ENCODE measurements at places on chromosomes 3 and 15. TPM values are rescaled to one million over a fixed set of nuclear protein-coding genes. Genes with fewer than 3 reads are reported as not detected.

DNA sequence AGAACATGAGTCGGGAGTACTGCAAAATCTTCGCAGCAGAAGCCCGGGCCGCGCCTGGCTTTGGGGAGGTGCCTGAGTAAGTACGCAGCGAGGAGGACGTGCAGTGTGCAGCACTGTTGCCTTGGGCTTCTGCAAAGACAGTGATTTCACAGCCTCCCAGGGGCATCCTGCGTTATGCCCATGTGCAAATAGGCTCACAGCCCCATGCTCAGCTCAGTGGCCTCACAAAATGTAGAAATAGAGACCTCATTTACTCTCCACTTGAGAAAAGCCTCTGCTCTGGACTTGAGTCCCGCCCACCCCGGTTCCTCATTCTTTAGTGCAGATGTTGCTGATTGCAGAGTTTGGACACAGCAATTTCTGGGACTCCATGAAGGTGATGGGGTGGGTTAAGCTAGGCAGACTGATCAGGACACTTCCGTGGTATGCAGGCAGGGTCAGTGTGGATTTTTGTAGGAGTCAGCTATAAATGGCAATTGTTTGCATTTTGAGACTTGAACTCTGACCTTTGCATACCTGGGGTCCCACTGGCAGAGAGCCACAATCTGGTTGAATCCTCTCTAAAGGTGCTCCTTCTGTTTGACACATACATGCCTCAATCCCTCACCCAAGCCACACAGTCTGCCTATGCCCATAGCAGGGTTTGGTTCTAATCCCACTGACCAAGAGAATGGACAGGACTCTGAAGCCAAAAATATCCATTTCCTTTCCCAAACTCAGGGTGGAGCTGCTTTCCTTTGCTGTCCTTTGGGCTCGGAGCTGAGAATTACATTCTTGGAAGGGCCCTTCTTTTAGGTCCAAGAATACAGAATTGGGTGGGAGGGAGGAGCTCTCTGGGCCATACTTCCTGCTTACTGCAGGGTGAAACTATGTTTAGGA is 20.7 kb upstream of the SLC28A1 start:
- no peak for DNase-seq

- peak; percentile 42 for DNase-seq
Measured at GRCh38 chr3:124272605-124273151, 280.8 kb upstream of the ROPN1 start.

GRCh38 chr15:45184562-45185041 is 3.2 kb downstream of the SHF start:
- DNase-seq, result no peak

DNA sequence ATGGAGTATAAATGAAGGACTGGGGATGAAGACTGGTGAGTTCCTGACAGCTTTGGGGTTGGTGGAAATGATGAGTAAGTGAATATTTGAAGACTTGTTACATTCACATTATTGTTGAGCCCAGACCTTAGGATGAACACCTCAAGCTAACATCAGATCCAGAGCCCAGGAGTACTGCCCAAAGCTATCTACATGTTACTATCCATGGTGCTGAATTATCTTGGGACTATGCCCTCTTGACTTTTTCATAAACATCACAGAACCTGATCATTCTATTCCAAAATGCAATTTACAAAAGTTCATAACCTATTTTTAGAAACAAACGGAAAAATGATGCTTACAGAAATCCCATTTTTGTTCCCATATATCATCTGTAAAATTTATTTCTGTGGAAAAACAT is 613.3 kb downstream of the TUSC7 start:
- DNase-seq, result peak; percentile 4

HDGFL3 gene
- 164 TPM for total RNA-seq

GRCh38 chr3:29384640-29385039 is 103.8 kb downstream of the RBMS3 start:
- peak; percentile 34 for DNase-seq

KLHL40 gene
- 0.39 TPM for total RNA-seq

NPAP1 gene
- total RNA-seq, result 0.28 TPM

GRCh38 chr3:127467391-127467790 is 123.1 kb downstream of the TPRA1 start:
- no peak for DNase-seq

DNA sequence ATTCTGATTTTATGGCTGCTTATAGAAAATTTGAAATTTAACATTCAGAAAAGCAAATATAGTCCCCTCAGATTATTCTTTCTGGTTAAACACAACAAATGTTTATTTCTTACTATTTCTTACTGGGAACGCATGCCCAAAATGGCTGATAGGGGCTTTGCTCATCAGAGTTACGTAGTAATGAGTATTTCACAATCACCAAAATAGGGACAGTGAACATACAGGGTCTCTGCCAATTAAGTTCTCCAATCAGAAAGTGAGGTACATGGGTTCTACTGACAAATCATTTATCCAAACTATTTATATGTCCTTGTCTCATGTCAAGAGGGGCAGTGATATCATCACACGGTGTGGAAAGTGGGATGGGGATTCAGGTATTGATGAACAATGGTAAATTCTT is 154.5 kb downstream of the BCHE start:
- DNase-seq, result no peak

DNA sequence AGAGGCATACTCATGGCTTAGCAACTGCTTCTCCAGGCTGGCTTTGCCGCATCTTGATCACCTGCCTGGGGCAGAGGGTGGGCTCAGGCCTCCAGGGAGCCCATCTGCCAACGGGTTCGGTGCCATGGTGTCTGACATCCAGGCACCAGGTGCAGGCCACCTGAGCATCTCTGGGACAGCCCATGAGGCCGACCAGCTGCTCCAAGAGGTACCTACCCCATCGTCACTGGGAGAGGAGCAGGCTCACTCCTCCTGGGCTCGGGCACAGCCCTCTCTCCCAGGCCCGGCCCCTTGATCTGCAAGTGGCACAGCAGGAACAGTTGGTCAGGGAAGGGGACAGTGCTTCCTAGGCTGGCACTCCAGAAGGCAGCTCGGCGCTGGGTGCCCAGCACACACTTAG is 21.9 kb downstream of the TPRA1 start:
- no peak for DNase-seq

PPM1L gene
- 13.5 TPM for total RNA-seq

BTLA gene
- not detected for total RNA-seq

CCDC54 gene
- not detected for total RNA-seq

DNA sequence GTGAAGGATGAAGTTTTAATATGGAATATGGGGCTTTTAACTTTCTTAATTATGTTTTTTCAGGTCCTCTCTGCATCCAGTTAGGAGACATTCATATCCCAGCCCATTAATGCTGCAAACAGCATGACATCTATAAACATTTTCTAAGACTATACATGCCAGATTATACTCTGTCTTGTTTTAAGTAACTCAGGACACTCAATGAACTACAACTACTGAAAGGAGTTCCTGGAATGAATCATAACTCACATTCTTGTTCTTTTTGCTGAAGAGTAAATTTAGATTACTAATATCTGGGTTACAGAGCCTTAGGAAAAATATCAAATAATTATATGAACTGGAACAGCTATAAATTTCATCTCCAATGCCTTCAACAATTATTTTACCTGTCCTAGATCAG is 167.4 kb downstream of the STAG1 start:
- no peak for DNase-seq

LRRC31 gene
- total RNA-seq, result not detected

DNA sequence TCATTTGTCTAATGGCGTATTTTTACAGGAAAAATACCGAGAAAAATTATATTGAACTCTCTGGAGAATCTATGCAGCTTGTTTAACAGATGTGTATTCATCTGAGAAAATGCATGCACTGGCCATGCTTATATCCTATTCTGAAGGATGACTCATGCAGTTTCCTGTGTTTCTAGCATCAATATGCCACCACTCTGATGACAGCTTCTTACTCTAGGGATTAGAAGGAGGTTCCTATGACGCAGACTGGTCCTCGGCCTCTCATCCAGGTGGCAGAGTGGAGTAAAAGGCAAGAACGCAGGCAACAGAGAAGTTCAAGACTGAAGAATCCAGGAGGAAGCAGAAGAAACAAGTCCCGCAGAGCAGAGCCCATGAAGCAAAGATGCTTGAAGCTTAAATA is 910.0 kb upstream of the ROBO1 start:
- no peak for DNase-seq

DNA sequence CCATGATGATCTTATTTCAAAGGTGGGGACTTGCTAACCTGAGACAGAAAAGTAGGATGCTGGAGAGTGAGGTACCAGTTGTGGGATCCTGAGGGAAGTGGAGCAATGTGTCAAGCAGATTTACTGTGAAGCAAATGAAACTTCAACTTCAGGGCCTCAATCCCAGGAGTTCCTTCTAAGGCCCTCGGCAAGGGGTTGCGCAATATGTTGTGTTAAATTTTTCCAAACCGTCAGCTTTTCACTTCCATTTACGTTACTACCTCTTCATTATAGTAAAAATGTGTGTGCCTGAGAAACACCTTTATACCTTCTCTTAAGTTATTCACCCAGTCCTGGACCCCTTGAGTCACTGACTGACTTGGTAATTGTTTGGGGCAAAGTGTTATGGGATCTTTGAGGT is 42.5 kb upstream of the KCNH8 start:
- DNase-seq, result no peak

DNA sequence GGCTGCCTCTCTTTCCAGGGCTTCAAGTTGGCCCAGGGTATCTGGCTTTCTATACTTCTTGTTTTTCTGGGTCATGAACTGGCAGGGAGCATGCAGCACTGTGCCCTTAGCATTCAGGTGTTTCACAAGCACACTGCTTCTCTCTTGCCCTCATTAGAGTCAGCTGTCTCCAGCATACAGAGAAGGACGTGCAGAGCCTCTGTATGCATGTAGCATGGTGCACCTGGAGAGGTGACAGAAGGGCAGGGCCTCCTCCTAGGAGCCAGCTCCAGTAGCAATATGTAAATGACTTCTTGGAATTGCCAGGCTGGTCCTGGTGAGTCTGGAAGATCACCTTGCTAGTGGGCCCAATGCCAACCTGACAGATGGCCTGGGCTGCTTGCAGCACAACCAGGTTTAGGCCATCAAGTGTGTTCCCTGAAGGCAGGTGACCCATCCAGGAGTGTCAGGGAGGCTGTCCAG is 44.8 kb upstream of the ATP2C1 start:
- no peak for DNase-seq

GRCh38 chr3:96619475-96619874 is 194.9 kb upstream of the EPHA6 start:
- DNase-seq, result no peak

GRCh38 chr3:98536456-98537017 is 4.8 kb downstream of the GPR15 start:
- no peak for DNase-seq

DNA sequence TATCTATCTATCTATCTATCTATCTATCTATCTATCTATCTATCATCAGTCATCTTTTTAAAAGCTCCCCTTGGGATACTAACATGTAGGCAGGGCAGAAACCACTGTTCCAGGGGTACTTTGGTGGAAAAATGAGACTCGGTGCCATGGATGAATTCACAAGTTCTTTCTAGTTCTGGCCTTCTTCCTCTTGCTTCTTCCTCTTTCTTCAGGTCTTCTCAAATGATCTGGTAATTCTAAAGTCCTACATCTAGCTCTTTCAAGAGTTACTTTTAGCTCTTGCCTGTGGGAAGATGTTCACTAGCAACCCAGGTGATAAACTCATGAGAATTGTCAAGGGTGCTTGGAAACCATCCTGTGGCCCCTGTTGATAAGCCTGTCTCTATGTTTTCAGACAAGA is 168.5 kb upstream of the TBC1D5 start:
- DNase-seq, result no peak

DNA sequence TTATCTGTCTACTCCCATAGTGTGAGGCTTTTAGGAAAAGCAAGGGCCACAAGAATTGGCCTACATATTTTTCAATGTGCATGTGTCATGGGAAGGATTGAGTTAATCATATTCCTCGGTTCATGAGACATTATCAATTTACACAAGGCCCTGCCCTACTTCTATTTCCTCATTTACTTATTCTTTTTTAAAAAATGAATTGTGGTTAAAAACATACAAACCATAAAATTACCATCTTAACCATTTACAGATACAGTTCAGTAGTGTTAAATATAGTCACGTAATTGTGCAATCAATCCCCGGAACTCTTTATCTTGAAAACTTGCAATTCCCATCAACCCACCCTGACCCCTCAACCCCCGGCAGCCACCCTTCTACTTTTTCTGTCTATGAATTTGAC is 284.0 kb upstream of the GADL1 start:
- DNase-seq, result peak; percentile 17

DNA sequence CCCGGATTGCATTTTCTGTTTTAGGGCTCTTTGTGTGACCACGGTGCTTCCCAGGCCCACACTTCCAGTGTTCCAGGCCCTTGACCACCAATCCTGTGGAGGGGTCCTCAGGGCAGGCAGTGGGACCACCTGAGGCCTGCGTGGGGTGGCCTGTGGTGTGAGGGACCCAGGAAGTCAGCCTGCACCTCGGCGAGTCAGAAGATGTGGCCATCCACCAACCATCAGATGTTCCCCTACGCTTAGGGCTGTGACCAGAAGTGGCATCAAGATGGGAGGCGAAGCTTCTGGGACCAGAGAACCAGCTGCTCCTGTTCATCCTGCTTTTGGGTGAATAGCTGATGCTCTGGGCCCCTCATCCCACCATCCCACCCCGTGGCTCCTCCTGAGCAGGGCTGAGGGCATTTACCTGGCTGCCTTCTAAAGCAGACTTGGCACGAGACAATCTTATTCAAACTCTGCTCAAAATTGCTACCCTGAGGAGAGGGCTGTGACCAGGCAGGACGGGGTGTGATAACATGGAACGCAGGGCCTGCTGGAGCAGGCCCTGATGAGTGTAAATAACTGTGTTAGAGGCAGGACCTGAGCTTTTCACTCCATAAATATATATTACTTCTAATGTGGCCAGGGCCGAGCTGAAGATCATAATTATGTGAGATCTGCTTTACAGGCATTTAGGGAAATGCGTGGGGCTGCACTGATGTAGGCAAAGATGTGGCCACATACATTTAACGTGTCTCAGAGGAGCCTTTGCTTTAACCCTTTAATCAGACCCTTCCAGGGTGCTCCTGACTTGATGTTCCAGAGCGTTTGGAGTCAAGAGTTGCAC is 28.8 kb downstream of the SMAD3 start:
- DNase-seq, result no peak

TMEM40 gene
- 4.0 TPM for total RNA-seq

GRCh38 chr3:57675530-57675929 is 17.3 kb downstream of the DENND6A start:
- no peak for DNase-seq

DNA sequence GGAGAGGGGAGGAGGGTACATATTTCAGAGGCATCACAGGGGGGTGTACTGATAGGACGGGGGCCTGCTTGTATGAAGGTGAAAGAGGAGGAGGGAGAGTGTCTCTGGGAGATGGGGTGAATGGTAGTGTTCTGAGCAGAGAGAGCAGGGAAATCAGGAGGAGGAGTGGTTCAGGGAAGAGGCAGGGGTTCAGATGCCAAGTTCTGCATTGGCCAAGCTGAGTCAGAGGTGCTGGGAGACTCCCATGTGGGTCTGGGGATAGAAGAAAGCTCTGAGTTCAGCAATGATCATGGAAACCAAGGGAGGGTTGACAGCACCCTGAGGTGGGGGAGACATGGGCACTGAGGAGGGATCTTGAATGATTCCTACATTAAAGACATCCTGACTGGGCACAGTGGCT is 3.0 kb downstream of the CYP8B1 start:
- no peak for DNase-seq

GRCh38 chr3:6861625-6862000 is 698 bp downstream of the GRM7 start:
- no peak for DNase-seq

GOLGA8H gene
- 1.5 TPM for total RNA-seq

All from cardiac muscle cell (in vitro differentiated cells and primary cell).